Mesothelial cell of epicardium (in vitro differentiated cells): ENCODE measurements at places on chromosomes 6 and 20. TPM values are rescaled to one million over a fixed set of nuclear protein-coding genes. Genes with fewer than 3 reads are reported as not detected.

Gene FOXQ1
- 0.20 to 0.53 TPM (median 0.41 TPM) in 3 replicates for total RNA-seq

Gene IYD
- not detected in 3 replicates for total RNA-seq

Gene LAMA2
- 56.8 to 70.0 TPM (median 63.2 TPM) in 3 replicates for total RNA-seq

Gene GSTA3
- not detected in 3 replicates for total RNA-seq

Gene MYL9
- 235 to 248 TPM (median 238 TPM) in 3 replicates for total RNA-seq

Gene CCN5
- not detected in 3 replicates for total RNA-seq

Gene RRAGD
- 5.6 to 6.9 TPM (median 5.6 TPM) in 3 replicates for total RNA-seq

Gene PLCB4
- 14.0 to 15.6 TPM (median 15.1 TPM) in 3 replicates for total RNA-seq

Gene VSX1
- not detected in 3 replicates for total RNA-seq

Gene LRP11
- total RNA-seq = 17.2 to 17.9 TPM (median 17.8 TPM) in 3 replicates

DNA sequence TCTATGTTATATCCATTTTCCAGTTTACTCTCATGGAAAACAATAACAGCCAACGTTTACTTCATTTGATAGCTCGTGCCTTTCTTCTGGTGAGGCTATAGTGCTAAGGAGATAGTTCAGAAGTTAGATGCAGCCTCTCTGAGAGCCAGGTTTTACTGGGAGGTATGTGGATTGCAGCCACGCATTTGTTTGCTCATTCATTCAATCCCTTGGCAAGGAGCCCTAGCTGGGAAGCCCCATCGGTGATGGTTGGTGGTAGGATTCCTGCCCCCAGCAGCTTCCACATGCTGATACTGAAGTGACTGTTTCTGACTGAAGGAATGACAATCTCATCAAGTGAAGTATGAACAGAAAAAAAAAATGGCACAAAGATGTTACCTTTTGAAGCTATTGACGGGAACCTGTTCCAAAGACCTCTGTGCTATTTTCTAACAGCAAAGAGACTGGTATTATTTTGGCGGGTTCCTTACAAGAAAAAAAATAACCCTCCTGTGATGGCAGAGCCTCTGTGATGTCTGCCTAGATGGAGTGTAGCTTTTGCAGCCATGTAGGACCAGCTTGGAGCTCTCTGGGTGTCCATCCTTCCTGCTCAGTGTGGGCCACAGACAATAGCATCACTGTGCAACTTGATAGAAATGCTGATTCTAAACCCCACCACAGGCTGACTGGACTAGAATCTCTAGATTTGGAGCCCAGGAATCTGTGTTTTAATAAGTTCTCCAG, 30.6 kb downstream of the SNAP25 start:
- H3K4me3 ChIP-seq = no peak overlapping the region
- no peak overlapping the region for H3K27ac ChIP-seq
- no peaks in the 10 kb centered on the region for H3K36me3 ChIP-seq

- no peaks in the 10 kb centered on the region for H3K27me3 ChIP-seq
- no peaks in the 10 kb centered on the region for H3K36me3 ChIP-seq
- peak overlapping the region; percentile 38 for H3K4me3 ChIP-seq
- H3K27ac ChIP-seq = peak overlapping the region; percentile 89
- DNase-seq = no peak
- peaks cover 44% of the 10 kb centered on the region for H3K4me1 ChIP-seq
These were observed 1.5 kb upstream of the SLC26A8 start for GRCh38 chr6:36025932-36026327.

DNA sequence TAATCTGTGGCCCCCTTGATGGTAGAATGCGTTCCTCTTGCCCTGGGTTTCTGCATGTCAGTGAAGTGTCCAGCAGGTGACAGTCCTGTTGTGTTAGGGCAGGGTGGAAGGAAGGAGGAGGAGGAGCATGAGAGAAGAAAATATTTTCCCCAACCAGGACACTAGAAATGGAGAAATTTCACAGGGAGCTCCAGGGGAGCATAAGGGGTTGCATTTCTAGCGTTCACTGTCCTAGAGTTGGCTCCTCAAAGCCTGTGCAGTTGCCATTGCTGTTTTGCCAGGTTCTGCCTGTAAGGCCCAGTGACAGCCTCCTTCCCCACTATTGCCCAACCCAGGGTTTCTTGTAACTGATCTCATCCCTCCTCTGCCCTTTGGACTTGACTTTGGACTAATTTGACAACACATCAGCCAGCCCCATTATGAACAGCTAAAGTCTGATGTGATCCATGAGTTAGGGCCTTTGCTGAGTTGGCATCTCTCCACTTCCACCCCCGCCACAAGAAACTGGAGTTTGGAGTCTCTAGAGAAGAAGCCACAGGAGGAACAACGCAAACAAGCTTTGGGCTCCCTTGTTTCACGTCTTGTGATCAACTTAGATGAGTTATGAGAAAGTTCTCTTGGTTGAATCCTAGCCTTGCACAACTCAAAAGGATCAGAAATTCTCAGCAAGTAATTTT, 14.0 kb upstream of the FAM50B start:
- H3K27me3 ChIP-seq = no peaks in the 10 kb centered on the region
- H3K27ac ChIP-seq = no peak overlapping the region
- H3K4me1 ChIP-seq = peaks cover 12% of the 10 kb centered on the region
- no peak for DNase-seq
- no peak overlapping the region for H3K4me3 ChIP-seq

DNA sequence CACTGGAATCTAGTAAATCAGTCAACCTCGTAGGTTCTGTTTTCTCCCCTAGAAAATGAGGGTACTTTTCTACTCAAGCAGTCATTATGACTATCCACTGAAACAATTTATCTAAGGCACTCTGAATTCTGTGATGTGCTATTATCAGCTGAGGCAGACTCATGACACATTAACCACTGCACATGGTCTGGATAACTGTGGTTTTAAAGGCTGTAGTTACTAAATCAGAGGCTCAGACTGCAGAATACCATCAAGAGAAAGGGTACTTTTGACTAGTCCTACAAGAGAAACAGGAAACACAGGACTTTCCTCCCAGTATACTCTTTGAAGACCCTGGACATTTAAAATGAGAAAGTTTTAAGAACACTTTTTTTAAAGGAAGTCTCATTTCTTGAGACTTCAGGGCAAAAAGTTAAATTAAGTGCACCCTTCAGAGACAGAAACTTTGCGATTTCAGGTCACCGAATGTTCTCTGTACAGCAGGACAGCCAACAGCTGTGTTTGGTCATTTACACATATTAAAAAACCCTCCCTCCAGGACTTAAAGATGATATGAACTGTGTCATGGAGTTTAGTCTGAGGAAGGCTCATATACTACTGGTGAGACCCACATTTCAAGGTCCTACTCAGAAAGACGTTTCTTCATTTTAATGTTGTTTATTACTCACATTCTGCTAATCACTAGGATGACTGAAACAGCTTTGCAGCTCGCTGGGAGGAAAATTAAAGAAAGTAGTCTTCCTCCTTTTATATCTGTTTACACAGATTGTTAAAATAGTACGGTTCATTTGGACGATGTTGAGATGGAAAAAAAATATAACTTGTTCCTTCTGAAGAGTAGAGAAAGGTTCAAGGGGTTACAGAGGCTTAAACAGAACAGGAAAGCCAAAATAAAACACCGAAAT, 19.9 kb downstream of the ATXN1 start:
- DNase-seq = no peak
- peak overlapping the region; percentile 71 for H3K27ac ChIP-seq
- H3K36me3 ChIP-seq = peaks cover 7% of the 10 kb centered on the region
- no peak overlapping the region for H3K4me3 ChIP-seq

GRCh38 chr6:85130743-85131142, 319.1 kb upstream of the NT5E start:
- no peak for DNase-seq
- no peak overlapping the region for H3K27ac ChIP-seq
- peaks cover 15% of the 10 kb centered on the region for H3K27me3 ChIP-seq
- H3K4me3 ChIP-seq = no peak overlapping the region

DNA sequence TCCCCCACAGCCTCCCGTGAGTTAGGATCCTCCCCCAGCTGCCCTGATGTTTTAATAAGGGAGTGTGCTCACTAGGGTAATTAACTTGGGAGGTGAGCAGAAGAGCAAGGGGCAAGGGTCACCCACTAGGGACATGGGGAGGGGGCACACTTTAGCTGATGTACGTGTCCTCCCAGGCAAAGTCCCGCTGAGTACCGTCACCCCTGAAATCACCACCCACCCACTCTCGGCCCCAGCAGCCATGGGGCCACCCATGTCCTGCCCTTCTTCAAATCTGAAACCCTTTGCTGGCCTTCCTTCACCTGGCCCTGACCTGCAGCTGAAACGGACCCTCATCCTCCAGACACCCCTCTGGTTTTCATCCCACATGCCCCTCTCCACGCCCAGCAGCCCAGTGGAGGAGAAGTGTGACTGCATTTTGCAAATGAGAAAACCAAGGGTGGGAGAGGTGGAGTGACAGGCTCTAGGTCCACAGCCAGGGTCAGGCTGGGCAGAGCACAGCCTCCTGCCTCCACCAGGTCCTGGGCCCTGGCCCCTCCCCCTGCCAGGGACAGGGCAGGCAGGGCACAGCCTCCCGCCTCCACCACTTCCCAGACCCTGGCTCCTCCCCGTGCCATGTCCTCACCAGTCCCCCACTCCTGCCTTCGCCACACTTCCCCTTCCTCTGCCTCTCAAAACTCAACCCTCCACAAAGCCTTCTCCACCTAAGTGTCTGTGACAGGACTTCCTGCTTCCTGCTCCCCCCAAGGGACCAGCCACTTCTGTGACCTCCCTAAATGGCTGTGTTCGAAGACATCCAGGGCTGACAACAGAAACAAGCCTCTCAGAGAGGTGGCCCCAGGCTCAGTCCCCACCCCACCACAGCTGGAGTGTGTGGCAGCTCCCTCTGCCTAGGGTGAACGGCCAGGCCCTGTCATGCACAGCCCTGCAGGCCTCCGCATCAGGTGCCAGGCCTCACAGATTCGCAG, 15.1 kb downstream of the ACSS1 start:
- H3K4me1 ChIP-seq = peaks cover 10% of the 10 kb centered on the region
- H3K27ac ChIP-seq = no peak overlapping the region
- H3K36me3 ChIP-seq = no peaks in the 10 kb centered on the region
- no peak overlapping the region for H3K4me3 ChIP-seq

DNA sequence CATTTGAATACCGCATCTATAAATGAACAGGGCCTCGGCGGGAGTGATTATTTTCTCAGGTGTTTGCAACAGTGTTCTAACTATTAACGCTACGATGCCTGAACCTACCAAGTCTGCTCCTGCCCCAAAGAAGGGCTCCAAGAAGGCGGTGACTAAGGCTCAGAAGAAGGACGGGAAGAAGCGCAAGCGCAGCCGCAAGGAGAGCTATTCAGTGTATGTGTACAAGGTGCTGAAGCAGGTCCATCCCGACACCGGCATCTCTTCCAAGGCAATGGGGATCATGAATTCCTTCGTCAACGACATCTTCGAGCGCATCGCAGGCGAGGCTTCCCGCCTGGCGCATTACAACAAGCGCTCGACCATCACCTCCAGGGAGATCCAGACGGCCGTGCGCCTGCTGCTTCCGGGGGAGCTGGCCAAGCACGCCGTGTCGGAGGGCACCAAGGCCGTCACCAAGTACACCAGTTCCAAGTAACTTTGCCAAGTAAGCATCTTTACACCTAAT, 70.9 kb downstream of the HFE start:
- H3K27ac ChIP-seq = peak overlapping the region; percentile 100
- peak; percentile 45 for DNase-seq
- peaks cover 21% of the 10 kb centered on the region for H3K4me1 ChIP-seq
- no peaks in the 10 kb centered on the region for H3K27me3 ChIP-seq

GRCh38 chr6:66930559-66931290, 1223.7 kb upstream of the EYS start:
- no peak overlapping the region for H3K4me3 ChIP-seq
- no peak for DNase-seq
- H3K36me3 ChIP-seq = no peaks in the 10 kb centered on the region

GRCh38 chr20:44489931-44490330, 14.3 kb downstream of the TTPAL start:
- H3K36me3 ChIP-seq = peaks cover 28% of the 10 kb centered on the region
- H3K27ac ChIP-seq = no peak overlapping the region
- DNase-seq = no peak

DNA sequence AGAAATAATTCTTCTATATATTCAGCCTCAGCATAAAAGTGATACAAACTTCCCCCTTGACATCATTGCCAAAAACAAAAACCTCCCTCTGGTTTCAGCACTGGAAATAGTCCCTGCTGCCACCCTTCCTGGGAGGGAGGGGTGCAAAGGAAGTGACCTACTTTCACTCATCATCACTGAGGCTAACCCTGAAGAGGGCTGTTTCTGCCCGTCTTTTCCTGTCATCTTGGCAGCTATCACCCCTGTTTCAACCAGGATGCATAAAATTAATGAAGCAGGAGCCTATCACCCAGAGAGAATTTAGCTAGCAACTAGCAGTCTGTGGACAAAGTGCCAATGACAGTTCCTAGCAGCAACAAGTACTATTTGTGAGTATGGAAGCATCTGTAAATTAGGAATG, 397.8 kb downstream of the LAMA2 start:
- no peaks in the 10 kb centered on the region for H3K36me3 ChIP-seq
- H3K27ac ChIP-seq = peak overlapping the region; percentile 86
- DNase-seq = no peak
- H3K27me3 ChIP-seq = no peaks in the 10 kb centered on the region

DNA sequence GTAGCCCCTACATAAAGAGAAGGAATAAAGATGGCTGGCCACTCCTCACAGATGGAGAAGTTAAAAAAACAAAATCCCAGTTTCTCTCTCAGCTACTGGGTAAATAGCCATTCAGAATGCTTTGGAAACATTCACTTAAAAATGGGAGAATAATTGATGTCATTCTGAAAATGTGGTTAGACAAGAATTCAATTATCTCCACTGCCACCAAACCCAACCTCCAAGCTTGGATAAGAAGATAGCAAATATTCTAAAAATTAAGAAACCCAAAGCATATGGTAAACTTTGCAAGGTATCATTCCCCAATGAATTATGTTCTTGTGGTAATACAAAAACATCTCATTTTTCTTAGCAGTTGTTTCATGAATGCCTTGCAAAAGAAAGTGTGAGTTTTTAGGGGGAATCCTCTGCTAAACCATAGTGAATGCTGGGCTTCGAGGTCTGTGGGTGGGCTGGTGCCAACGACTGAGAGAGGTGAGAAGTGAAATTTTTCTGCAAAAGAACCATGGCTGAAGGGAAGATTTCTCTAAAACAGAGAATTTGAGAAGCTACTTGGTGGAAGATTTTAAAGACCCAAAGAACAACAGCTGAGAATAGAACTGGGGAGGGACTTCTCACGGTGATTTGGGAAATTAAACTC, 497.9 kb upstream of the JARID2 start:
- no peak overlapping the region for H3K27ac ChIP-seq
- no peaks in the 10 kb centered on the region for H3K36me3 ChIP-seq
- no peak overlapping the region for H3K4me3 ChIP-seq

GRCh38 chr20:21280522-21281016, 22.6 kb upstream of the XRN2 start:
- no peak for DNase-seq
- H3K27ac ChIP-seq = no peak overlapping the region
- no peaks in the 10 kb centered on the region for H3K4me1 ChIP-seq
- no peak overlapping the region for H3K4me3 ChIP-seq

DNA sequence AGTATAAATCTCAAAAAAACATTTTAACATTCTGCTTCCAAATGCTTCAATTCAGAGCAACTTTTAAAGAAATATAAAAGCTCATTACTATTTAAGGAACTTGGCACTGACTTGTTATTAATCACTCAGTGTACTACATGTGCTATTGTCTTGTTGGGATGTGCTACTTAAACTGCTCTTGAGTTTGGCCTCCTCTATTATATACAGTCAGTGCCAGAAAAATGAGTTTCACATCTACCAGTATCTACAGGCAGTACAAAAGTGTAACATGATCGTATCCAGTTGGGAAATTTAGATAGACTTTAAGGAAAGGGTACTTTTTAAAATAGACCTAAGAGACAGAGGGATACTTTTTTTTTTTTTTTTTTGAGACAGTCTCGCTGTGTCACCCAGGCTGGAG, 627.3 kb upstream of the SLC35B3 start:
- DNase-seq = no peak
- peaks cover 13% of the 10 kb centered on the region for H3K4me1 ChIP-seq
- H3K36me3 ChIP-seq = no peaks in the 10 kb centered on the region
- H3K27me3 ChIP-seq = no peaks in the 10 kb centered on the region
